SK-N-DZ (cell line): ENCODE measurements at places on chromosomes 2 and 18.

- no peak for DNase-seq
Measured at GRCh38 chr18:57073501-57074187, 73.2 kb upstream of the BOD1L2 start.

GRCh38 chr2:213098612-213099011 lies 52.8 kb downstream of the IKZF2 start:
- no peak for DNase-seq

GRCh38 chr2:85709401-85709811 lies 15.2 kb downstream of the GNLY start:
- no peak for DNase-seq

GRCh38 chr18:33735428-33735827 lies 157.4 kb downstream of the ASXL3 start:
- no peak for DNase-seq

DNA sequence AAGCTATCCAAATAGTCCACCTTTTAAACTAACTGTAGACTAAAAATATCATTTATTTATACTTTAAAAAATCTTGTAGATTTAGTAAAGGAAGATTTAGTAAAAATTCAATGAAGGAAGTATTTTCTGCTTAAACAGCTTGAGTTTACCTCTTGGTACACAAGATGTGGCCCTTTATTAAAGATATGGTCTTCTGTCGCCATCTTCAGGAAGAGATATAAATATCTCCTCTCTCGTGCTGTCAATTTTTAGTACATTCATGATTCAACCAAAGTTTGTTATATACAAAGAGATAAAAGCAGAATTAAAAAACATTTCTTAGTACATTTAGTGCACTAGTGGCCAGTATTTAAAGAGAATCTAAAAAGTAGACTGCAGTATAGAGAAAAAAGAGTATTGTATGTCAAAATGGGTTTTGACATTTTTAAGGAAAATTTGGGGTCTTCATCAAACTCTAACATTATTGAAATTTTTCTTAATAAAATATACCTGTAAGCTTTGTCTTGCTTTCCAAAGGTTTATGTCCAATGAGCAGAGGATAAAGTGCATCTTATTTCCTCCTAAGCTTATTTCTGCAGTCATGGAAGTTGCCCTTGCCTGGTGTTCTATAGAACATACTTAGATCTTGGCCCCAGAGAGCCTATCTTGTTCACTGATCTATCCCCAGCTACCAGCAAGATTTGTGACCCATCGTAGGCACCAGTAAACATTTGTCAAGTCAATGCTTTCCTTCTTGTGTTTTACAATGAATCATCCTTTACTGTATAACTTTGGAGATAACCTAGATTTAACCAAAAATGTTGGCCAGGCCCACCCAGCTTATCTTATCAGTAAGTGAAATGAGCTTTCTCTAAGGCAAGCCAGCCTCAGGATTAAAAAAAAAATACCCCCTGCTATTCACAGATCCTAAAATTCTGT lies 18.5 kb upstream of the EML6 start:
- DNase-seq: peak; percentile 63

DNA sequence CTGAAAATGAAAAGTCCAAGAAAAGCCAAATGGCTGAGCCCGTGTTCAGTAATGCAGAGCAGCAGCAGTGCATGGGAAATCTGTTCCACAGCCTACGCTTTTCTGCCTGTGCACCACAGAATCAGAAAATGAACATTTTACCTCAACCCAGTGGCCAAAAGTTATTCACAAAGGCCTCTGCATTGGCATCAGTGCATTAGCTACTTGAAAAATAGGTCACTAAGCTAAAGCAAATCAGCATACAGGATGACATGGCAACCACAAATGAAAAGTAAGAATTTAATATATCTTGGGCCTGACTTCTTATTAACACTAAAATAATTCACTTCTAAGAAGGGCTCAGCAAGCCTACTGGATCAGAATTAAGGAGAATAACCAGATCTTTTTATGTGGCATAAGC lies 1145.3 kb upstream of the CHAC2 start:
- no peak for DNase-seq

GRCh38 chr2:39780825-39781600 lies 2.0 kb upstream of the THUMPD2 start:
- DNase-seq: no peak

GRCh38 chr2:68365087-68365486 lies at the start of gene PLEK:
TSS of gene PLEK (plus strand) at chr2:68365282. CDS start at chr2:68365352, 70 bp downstream.
- DNase-seq: no peak

GRCh38 chr18:50748243-50749229 lies 71.3 kb downstream of the MRO start:
- DNase-seq: peak; percentile 51
